ENCODE measurements at places on chromosomes 13 and 19. TPM values are rescaled to one million over a fixed set of nuclear protein-coding genes. Genes with fewer than 3 reads are reported as not detected.

The GJB6 gene
- total RNA-seq, result not detected

The MTUS2 gene
- total RNA-seq, result not detected

The IRGC gene
- total RNA-seq, result not detected

The TMEM272 gene
- total RNA-seq, result not detected

The ZSCAN18 gene
- total RNA-seq, result 19.6 TPM

The RXFP2 gene
- not detected for total RNA-seq

The RAB3D gene
- total RNA-seq, result 37.6 TPM

The HIPK4 gene
- total RNA-seq, result not detected

The MATK gene
- total RNA-seq, result 0.50 TPM

The COL4A1 gene
- 3,407 TPM for total RNA-seq

The MIDN gene
- 15.6 TPM for total RNA-seq

The IGFL3 gene
- not detected for total RNA-seq

The RFPL4A gene
- 2.3 TPM for total RNA-seq

All from bladder microvascular endothelial cell (primary cell).